ENCODE measurements at places on chromosomes 1 and 21.

GRCh38 chr21:44049606-44050005, 37.5 kb downstream of the TRAPPC10 start:
- DNase-seq, result no peak

DNA sequence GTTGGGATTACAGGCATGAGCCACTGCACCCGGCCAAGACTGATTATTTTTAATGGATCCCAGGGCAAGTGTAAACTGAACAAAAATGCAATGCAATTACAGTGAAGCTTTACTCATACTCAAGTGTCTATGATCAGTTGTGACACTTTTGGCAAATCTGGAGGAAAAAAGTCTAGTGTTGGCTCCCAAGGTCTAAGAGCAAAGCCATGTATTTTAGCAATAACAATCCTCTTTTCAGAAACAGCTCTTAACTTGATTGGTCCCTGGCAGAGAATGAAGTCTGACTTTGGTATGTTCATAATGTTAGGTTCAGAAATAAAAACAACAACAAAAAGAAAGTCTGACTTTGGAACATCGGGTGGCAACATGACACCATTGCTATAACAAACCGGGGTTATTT, 40.2 kb upstream of the C1orf53 start:
- DNase-seq, result no peak

DNA sequence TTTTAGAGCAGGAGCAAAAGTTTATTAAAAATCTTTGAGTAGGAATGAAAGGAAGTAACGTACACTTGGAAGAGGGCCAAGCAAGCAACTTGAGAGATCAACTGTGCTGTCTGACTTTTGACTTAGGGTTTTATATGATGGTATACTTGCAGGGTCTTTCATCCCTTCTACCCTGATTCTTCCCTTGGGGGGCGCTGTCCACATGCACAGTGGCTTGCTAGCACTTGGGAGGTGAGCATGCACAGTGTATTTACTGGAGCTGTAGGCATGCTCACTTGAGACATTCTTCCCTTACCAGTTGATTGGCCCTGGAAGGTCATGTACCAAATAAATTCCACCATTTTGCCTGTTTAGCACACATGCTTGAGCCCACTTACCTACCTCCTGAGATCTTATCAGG, 1001.3 kb upstream of the ADGRL2 start:
- no peak for DNase-seq

- no peak for DNase-seq
Observed at GRCh38 chr1:17620448-17620847, 81.0 kb downstream of the ARHGEF10L start.

GRCh38 chr1:57381426-57381825, 42.4 kb downstream of the DAB1 start:
- DNase-seq, result no peak

- no peak for DNase-seq
Observed at GRCh38 chr1:236027104-236027503, 37.8 kb downstream of the NID1 start.

DNA sequence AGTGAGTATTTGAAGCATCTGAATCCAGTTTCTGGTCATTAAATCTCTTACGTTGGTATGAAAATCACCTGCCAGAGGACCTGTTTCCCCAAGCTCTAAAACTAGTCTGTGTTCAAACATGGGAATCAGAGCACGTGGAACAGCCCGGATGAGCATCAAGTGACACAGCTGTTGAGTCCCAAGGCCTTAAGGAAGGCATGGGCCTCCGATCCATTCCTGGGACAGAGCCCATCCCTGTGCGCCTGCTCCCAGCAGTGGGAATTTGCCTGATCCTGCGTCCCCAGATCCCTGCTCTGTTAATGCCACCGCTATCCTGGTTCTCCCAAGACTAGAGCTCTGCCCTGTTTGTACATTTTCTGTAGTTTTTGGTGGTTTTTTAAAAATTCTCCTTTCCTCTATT, 68.4 kb upstream of the FBXO28 start:
- DNase-seq, result no peak

DNA sequence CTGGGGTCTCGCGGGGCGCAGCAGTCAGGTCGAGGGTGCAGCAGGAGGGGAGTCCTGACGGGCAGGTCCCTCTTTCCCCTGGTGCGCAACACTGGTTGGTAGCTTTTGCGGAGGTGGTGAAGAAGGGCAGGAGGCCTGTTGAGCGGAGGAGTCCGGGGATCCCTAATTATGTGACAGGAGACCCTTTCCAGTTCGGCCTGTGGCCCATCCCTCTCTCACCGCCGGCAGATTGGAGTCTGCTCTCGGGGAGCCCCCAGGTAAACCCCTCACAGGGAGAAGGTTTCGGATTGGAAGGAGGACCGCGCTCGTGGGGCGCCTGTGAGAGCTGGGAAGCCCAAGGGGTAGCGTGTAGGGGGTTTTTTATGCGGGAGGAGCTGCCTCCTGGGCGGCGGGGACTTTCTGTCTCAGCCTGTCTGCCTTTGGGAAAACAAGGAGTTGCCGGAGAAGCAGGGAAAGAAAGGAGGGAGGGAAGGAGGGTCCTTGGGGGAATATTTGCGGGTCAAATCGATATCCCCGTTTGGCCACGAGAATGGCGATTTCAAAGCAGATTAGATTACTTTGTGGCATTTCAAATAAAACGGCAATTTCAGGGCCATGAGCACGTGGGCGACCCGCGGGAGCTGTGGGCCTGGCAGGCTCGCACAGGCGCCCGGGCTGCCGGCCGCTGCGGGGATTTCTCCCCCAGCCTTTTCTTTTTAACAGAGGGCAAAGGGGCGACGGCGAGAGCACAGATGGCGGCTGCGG, 9.5 kb downstream of the SIM2 start:
- DNase-seq, result no peak

DNA sequence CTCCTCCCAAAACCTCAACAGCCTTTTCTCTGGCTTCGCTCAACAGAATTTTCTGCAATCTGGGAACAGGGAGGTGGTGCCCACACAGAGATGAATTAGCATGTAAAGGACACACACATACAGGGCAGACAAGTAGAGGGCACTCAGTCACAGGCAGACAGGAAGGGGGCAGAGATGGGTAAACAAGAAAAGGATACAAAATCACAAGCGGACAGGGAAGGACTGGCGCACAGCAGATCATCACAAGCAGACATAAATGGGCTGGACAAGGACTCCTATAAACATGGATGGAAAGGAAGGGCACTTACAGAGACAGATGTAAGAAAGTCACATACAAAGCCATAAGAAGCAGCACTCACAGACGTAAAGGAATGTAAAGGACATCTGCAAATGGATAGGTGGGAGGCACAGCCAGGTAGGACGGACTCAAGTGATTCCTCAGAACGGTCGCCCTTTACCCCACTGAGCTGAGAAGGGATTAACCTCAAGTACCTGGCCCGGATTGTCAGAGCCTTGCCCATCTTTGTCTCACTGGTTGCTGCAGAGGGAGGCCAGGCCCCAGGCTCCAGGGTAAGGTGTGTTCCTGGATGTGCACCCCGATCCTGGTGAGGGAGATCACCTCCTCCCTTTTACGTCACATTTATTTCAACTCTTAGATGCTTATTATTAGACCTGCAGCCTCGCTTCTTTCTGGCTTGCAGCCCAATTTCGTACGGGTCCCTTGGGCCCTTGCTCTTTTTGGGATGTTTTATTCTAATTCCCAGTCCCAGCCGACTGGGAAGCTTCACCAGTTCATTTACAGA, 836 bp upstream of the PRCC start:
- no peak for DNase-seq

DNA sequence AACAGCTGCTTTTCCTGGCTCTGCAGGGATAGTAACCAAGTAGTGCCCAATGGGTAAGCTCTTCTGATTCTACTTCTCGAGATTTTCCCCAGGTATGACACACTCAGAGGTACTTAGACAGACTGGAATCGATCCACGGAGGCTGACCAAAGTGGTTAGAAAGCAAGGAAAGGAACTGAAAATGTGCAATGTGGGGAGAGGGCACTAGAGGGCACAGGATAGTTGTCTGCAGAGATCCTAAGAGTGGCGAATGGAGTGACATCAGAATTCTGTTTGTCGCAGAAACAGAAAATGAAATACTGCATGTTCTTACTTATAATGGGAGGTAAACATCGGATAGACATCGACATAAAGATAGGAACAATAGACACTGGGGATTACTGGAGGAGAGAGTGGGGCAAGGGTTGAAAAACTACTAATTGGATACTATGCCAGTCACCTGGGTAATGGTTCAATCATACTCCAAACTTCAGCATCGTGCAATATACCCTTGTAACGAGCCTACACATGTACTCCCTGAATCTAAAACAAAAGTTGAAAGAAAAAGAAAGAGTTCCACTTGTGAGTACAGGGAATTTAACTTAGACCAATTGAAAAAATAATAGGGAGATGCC, 23.3 kb downstream of the CYP2J2 start:
- DNase-seq, result no peak

DNA sequence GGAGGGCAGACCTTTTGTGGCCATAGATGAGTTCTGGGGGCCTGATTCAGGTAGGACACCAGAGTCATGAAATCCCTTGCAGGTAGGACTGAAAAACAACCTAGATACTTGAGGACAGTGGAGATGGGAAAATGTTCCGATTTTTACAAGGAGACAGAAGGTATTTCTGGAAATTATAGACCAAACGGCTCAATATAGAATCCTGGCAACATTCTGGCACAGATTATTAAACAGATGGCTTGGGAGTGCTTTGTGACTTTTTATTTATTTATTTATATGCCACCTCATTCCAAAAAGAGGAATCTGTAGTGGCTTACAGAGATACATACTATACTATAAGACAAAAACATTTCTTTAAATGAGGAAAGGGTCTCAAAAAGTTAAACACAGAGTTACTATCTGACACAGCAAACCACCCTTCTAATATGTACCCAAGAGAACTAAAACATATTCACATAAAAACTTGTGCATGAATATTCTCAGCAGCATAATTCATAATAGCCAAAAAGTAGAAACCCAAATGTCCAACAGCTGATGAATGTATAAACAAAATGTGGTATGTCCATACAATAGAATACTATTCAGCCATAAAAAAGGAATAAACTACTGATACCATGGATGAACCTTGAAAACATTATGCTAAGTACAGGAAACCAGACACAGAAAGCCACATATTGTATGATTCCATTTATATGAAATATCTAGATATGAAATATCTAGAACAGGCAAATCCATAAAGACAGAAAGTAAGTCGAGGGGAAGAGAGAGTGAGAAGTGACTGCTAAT, 49.8 kb downstream of the CDK18 start:
- DNase-seq, result no peak

- DNase-seq, result no peak
Observed at GRCh38 chr1:5926686-5927435, 65.4 kb downstream of the NPHP4 start.

DNA sequence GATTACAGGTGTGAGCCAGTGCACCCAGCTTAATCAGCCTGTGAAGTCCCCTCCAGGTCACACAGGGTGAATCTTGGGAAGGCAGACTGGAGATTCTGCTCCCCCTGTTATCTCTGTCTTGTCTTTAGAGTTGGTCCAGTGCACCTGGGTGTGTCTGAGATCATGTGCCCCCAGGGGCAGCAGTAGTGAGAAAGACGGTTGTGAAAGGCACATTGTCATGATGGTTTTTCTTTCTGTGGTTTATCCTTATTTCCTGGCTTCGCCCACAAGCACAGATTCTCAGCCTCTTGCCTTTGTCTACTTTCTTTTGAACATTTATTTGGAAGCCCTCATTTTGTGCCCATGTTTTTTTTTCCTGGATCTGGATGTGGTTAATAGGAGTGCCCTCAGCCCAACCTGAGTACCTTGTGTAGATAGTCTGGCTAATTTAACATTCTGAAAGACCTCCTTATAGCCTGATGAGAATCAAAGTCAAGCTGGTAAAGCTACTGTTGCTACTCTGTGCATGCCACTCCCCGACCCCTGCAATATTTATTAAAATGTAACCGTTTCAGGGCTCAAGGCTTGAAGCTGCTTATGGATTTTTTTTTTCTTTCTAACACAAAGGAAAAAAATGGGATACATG, 23.7 kb downstream of the UCK2 start:
- DNase-seq, result no peak

- no peak for DNase-seq
Observed at GRCh38 chr1:156463874-156464273, 36.7 kb downstream of the MEF2D start.

- no peak for DNase-seq
Observed at GRCh38 chr1:76229279-76230005, 154.9 kb downstream of the ST6GALNAC3 start.

DNA sequence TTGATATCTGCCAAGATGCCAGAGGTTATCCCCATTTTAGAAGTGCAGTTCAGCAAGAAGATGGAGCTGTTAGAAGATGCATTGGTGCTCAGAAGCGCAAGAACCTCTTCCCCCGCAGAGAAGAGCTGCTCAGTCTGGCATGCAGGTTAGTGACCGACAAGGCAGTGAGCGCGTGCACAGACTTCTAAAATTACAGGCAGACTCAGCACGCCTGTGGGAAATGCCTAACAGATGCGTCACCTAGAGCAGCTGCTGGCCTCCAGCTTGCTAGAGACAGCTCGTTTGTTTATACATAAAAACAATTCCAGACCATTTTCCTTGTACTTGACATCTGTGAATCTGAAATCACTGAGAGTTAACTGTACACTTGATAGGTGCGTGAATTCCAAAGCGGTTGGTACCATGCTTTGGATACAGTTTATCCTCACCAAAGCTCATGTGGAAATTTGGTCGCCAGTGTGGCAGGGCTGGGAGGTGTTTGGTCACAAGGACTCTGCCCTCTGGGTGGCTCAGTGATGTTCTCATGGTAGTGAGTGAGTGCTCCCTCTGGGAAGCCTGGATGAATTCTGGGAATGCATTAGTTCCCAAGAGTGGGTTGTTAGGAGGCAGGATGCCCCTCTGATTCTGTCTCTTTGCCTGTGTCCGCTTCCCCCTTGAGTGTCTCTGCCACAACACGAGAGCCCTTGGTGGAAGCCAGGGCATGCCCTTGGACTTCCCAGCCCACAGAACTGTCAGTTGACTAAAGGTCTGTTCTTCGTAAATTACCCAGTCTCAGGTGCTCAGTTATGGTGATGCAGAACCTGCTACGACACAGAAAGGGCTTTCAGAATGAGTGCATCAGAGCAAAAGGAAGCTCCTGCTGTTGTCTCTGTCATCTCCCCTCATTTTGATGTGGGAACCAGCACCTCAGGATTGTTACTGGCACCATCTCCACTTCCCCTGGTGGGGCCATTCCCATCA, 24.4 kb downstream of the SNAP47 start:
- no peak for DNase-seq

DNA sequence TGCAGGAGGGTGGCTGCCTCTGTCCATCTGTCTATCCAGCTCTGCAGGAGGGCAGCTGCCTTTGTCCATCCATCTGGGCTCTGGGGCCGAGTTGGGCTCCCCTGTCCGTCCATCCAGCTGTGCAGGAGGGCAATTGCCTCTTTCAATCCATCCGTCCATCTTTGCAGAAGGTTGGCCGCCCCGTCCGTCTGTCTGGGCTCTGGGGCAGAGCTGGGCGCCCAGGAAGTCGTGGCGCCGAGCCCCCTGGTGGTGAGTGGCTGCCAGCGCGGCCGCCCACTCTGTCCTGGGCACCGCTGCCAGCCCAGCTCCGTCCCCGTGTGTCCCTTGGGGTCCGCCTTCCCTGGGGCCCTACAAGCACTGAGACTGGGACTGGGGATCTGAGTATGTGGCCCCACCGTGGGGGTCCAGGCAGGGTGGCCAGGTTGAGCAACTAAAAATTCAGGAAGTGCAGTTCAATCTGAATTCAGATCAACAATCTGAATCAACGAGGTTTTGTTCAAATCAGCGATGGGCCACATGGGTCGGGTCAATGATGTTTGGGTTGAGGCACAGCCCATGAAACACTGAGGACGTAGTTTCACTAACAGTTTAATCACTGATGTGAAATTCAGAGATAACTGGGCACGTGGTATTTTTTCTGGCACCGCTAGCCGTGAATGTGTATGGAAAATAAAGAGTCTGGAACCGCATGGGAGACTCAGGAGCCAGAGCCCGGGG, 99.1 kb upstream of the ACTRT2 start:
- DNase-seq, result peak; percentile 24

GRCh38 chr1:28510273-28510969, 4.6 kb downstream of the RCC1 start:
- no peak for DNase-seq
